Umbilical cord (tissue), 2 donors: ENCODE measurements at places on chromosomes 12 and 14.

DNA sequence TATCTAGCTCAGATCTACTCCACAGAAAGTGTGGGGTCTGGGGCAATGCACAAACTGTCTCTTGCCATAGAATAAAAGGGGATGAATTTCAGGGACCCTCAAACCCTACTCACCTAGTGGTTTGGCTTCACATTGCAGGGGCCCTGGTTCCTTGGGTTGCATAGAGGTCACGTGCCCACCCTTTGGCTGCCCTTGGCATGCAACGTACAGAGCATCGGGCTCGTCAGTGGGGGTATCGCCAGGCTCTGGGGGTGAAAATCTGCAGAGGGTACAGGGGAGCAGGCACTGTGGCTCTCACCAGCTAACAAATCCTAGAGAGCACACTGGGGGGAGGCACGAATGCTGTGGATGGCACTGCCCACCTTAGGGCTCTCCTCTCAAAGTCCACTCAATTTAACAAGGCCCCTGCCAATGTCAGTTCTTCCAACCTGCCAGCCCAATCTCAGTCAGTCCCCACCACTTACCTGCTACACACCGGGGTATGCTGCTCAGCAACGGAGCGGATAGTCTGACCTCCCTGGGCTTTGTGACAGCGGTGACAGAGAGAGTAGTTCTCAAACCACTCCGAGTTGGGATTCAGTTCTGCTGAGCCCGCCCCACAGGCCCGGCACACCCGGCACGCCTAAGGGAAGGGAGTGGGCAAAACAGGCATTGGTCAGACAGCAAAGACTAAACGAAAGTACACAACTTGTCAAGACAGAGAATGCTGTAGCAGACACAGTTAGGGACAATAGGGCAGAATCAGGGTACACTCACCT, 8.0 kb downstream of the KMT2D start:
- no peak for DNase-seq

- DNase-seq = no peak
These were observed 63.4 kb downstream of the ITPR2 start for GRCh38 chr12:26769611-26770010.

GRCh38 chr12:77923882-77924281, 93.2 kb downstream of the NAV3 start:
- DNase-seq = no peak

- DNase-seq = no peak
These were observed 36.0 kb downstream of the SCARB1 start for GRCh38 chr12:124827588-124828184.

DNA sequence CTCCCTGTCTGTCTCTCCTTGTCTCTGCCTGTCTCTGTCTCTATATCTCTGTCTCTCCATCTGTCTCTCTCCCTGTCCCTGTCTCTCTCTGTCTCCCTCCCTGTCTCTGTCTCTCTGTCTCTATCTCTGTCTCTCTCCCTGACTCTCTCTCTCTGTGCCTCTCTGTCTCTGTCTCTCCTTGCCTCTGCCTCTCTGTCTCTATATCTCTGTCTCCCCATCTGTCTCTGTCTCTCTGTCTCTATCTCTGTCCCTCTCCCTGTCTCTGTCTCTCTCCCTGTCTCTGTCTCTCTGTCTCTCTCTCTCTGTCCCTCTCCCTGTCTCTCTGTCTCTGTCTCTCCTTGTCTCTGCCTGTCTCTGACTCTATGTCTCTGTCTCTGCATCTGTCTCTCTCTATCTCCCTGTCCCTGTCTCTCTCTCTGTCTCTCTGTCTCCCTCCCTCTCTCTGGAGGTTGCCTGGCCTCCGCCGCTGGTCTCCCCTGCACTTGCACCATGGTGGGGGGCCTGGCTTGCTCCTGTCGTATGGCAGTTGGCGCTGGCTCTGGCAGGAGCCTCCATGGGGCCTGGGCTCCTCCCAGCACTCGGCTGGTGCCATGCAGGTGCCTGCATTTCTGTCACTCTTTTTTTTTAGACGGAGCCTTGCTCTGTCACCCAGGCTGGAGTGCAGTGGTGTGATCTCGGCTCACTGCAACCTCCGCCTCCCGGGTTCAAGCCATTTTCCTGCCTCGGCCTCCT, 28.3 kb downstream of the MMP17 start:
- no peak for DNase-seq

GRCh38 chr14:65302571-65303189, 109.8 kb upstream of the FUT8 start:
- no peak for DNase-seq
